ENCODE measurements at places on chromosomes 5 and 9. TPM values are rescaled to one million over a fixed set of nuclear protein-coding genes. Genes with fewer than 3 reads are reported as not detected.

GRCh38 chr9:18692268-18692667 is 218.3 kb downstream of the ADAMTSL1 start:
- DNase-seq = no peak

GRCh38 chr9:114484854-114485443 is 20.3 kb downstream of the WHRN start:
- no peak for DNase-seq

DNA sequence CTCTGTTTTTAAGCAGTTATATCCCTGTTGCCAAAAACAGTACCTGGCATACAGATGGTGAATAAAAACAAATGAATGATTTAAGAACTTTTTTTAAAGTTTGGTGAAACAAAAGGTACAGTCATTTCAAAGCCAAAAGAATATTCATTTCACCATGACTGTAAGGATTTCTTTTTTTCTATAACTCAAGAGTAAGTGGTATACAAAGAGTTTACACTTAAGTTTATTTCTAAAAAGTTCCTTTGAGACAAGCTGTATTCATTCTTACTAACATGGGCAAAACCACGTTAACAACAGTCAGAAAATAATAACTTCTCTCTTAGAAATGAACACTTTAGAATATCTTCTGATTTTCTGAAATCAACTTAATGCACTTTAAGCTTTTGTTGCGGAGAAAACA is 5.3 kb downstream of the TMEM161B start:
- DNase-seq = no peak

Gene CATSPER3
- 0.61 TPM for total RNA-seq

DNA sequence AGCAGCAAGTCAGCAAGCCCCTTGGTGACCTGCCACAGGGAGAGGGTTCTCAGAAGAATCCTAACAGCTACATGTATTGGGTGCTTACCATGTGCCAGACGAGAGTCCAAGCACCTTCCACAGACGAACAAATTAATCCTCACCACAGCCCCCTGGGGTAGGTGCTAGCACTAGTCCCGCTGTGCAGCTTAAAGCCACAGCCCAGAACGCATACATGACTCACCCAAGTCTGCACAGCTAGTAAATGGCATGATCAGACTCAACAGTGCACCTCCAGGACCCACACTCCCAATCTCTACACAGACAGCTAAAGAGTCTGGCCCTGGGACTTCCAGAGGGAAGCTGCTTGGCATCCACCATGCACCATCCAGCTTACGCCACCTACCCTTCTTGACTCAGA is 111.5 kb downstream of the PAX5 start:
- no peak for DNase-seq

GRCh38 chr5:140042393-140042642 is 781 bp downstream of the NRG2 start:
- no peak for DNase-seq

DNA sequence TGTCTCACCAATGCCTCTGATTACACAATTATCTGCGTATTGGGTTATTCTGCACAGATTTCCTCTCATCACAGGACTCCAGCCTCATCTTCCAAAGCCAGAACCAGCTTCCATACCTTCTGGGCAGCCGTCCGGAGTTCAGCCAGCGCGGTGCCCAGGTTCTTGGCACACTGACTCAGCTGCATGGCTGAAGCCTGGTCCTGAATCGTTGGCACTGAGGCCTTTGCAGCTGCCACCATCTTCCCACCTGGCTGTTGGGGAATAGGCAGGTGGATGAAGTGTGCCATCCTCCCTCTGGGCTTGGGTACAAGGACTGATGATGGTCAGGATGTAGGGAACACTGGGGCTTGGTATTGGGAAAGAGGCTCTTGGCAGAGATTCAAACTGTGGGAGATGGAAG is 17.9 kb downstream of the TLN1 start:
- no peak for DNase-seq

All from OCI-LY7 (cell line).